ENCODE measurements at places on chromosomes 6 and 20. TPM values are rescaled to one million over a fixed set of nuclear protein-coding genes. Genes with fewer than 3 reads are reported as not detected.
A peak's percentile ranks its signal among the peaks of the same experiment; 100 is the strongest.

DNA sequence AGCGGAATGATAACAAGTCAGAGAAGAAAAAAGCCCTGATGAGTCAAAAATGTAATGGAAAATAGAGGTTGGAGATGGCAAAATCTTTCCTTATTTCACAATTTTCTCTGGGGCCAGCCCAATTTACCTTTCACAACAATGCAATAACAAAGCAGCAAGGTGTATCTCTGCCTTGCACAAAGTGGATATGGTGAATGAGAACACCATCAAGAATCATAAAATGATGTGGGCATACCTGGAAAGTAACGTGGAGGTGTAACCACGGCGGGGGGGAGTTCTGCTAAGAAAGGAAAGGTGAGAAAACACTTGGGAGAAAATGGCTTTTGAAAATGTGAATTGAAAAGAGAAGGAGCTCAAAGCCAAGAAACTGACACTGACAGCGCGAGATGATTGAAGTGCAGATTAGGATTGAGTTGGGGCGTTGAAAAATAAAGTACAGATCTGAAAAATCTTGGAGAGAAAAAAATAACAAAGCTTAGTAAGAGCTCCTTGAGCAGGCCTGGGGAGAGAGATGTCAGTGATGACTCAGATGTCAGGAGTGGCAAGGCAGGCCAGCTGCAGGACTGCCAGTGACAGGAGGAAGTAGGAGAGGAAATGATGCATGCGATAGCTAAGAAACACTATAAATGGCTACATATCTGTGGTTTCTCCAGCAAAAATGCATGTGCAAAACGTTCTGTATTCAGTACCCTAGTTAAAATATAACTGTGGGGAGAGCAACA lies 26.2 kb downstream of the ARHGAP18 start:
- no peaks in the 10 kb centered on the region for H3K27me3 ChIP-seq
- H3K4me3 ChIP-seq: no peak overlapping the region
- peaks cover 33% of the 10 kb centered on the region for H3K4me1 ChIP-seq
- DNase-seq: peak; percentile 37

Gene RREB1
- total RNA-seq: 50.1 TPM

- no peaks in the 10 kb centered on the region for H3K27me3 ChIP-seq
- no peak overlapping the region for H3K4me3 ChIP-seq
- DNase-seq: no peak
- H3K36me3 ChIP-seq: no peaks in the 10 kb centered on the region
These were observed 5.8 kb downstream of the HDGFL1 start for GRCh38 chr6:22575190-22575589.

Gene SIRPA
- 0.57 TPM for total RNA-seq

GRCh38 chr6:115811541-115811940 lies 249.2 kb downstream of the FRK start:
- H3K27ac ChIP-seq: no peak overlapping the region
- no peaks in the 10 kb centered on the region for H3K36me3 ChIP-seq
- no peak for DNase-seq
- no peak overlapping the region for H3K4me3 ChIP-seq

Gene GFRA4
- not detected for total RNA-seq

Gene SLC35B2
- total RNA-seq: 17.0 TPM

GRCh38 chr20:34815636-34816035 lies 9.8 kb downstream of the NCOA6 start:
- H3K4me3 ChIP-seq: no peak overlapping the region
- no peak overlapping the region for H3K27ac ChIP-seq
- DNase-seq: no peak
- no peaks in the 10 kb centered on the region for H3K27me3 ChIP-seq
- H3K36me3 ChIP-seq: no peaks in the 10 kb centered on the region

DNA sequence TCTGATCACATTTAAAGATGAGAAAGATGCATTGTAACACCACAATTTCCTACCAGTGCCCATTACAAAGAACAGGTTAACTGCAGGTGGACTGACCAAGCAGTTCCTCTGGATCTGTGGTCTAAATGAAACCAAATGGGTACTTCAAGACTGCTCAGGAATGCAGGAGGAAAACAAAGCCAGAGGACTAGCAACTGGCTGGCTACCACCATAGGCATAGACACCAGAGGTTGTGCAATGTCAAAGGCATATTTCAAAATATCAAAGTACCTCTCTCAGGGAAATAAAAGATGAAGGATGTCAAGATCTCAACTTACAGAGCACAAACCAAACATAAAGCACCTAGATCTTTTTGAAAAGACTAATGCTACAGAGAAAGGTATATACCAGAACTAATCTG lies 65.5 kb downstream of the GMDS start:
- H3K27ac ChIP-seq: no peak overlapping the region
- no peak overlapping the region for H3K4me3 ChIP-seq
- DNase-seq: no peak
- H3K4me1 ChIP-seq: no peaks in the 10 kb centered on the region
- no peaks in the 10 kb centered on the region for H3K27me3 ChIP-seq

Gene HLA-DOB
- total RNA-seq: 8.2 TPM

Gene BPIFB1
- total RNA-seq: 0.76 TPM

DNA sequence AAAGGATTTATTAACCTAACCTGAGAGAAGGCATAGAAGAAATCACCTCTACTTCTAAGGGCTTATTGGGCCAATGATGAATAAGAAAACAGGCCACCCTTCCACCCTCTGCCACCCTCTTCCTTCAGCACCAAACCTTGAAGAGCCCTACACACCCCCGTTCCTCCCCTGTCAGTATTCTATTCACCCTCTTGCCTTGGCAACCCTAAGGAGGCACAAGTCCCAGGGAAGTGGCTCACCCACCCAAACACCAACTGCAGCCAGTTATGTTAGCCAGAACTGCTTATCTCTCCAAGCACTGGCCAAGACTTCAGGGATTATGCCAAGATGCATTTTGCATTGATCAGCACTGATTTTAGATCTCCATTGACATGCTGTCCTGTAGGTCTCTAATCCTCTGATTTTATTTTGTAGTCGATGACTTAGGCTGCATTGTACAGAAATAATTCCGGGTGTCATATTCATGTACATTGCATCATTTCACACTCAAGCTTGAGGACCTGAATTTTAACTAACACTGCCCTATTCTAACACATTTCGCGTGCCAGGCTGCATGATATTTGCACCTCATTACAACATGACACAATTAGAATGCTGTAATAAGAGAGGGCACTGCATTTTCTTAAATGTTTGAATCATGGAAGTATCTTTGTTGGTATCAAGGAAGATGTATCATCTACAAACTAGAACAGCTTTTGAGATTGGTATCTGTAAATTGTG lies 15.7 kb downstream of the CNKSR3 start:
- no peak overlapping the region for H3K27ac ChIP-seq
- no peak overlapping the region for H3K4me3 ChIP-seq
- H3K27me3 ChIP-seq: peaks cover 5% of the 10 kb centered on the region
- no peak for DNase-seq
- no peaks in the 10 kb centered on the region for H3K4me1 ChIP-seq

All from T-cell (primary cell).